Stimulated activated CD8-positive, alpha-beta memory T cell treated with anti-CD3 and anti-CD28 coated beads, Interleukin-2, amount 100 ng/mL, for 1 hour (primary cell): ENCODE measurements at places on chromosomes 2 and 18.

GRCh38 chr2:160389875-160390274 is 103.7 kb downstream of the RBMS1 start:
- DNase-seq: no peak

- DNase-seq: no peak
These were observed 325.4 kb downstream of the SMAD2 start for GRCh38 chr18:47605093-47605492.

GRCh38 chr18:75183524-75183923 is 25.4 kb downstream of the PTGR3 start:
- DNase-seq: no peak

DNA sequence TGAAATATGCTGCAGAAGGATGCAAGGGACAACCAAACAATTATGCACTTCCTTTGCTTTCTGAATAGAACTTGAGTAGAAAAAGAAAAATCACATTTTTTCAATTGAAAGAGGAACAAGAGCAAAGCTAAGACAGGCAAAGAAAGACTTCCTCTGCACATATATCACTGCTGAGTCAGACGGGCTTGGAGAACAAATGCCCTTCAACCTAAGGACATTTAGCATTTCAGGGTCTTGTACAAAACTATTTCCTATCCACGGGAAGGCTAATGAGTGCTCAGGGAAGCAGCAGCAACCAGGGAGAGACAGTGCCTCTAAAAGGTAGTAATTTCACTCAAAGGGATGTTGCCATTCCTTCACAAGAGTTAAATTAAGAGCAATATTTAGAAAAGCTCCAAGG is 570.0 kb upstream of the GCFC2 start:
- DNase-seq: no peak

DNA sequence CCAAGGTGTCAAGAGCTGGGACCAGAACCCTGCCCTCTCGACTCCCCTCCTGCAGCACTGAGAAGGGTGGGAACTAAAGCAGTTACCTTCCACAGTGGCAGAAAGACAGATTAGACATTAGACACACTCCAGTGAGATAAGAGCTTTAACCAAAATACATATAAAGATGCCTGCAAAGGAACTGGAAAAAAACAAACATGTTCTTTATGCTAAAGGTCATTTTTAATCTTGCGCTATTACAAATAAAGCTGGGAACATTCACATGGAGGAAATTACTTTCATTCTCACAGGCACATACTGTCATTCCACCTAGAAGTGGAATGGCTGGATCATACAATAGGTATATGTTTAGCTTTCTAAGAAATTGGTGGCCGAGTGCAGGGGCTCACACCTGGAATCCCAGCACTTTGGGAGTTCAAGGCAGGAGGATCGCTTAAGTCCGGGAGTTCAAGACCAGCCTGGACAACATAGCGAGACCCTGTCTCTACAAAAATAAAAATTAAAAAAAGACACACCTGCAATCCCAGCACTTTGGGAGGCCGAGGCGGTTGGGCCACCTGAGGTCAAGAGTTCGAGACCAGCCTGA is 41.9 kb downstream of the C2orf76 start:
- no peak for DNase-seq

DNA sequence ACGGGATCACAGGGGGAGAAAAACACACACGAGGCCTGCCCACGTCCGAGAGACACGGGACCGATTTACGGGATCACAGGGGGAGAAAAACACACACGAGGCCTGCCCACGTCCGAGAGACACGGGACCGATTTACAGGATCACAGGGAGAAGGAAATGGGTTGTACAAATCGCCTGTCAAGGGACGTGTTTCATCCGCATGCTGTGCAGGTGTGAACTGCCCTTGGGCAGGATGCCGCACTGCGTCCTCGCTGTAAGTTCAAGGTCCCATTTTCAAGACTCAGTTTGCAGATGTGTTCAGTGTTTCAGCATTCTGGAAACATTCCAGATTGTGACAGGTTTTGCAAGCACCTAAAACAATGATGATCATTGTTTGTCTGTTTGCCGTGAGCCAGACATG is 2.3 kb upstream of the KCNG2 start:
- DNase-seq: no peak

GRCh38 chr2:219174146-219174545 is 2.6 kb downstream of the CNPPD1 start:
- DNase-seq: no peak

GRCh38 chr18:71001597-71001996 is 712.8 kb downstream of the SOCS6 start:
- DNase-seq: no peak

DNA sequence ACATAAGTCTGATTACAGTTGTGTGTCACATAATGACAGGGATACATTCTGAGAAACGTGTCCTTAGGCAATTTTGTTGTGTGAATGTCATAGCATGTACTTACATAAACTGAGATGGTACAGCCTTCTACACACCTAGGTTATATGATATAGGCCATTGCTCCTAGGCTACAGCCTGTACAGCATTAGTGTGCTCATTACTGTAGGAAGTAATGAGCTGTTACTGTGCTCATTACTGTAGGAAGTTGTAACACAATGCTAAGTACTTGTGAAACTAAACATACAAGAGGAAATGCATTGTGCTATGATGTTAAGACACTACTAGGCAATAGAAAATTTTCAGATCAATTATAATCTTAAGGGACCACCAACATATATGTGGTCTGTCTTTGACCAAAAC is 72.8 kb downstream of the UPP2 start:
- DNase-seq: no peak

- DNase-seq: no peak
These were observed 31.3 kb downstream of the LANCL1 start for GRCh38 chr2:210445116-210445707.
